BE2C (cell line): ENCODE measurements at places on chromosomes 11 and 22.

GRCh38 chr22:47308886-47309285 is 546.4 kb downstream of the TBC1D22A start:
- DNase-seq = no peak

- DNase-seq = no peak
Measured at GRCh38 chr22:43288807-43289420, 54.3 kb downstream of the SCUBE1 start.

DNA sequence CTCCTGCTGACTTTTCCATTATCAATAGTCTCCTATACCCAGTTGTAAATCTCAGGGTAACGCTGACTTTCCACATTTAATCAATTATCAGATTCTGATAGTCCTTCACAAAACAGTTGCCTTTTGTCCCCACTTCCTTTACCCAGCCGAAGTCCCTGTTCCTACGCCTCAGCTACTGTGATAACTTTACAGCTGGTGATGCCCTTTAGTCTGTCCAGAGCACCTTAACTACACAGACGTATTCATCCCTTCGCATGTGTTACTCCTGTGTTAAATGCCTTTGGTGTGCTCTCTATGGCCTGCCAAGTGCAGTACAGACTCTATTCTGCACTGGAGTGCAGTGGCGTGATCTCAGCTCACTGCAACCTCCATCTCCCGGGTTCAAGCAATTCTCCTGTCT is 20.2 kb downstream of the SSH3 start:
- DNase-seq = no peak

GRCh38 chr22:28674121-28674563 is 5.5 kb downstream of the TTC28 start:
- no peak for DNase-seq

- no peak for DNase-seq
Measured at GRCh38 chr11:124174001-124174583, 9.1 kb upstream of the OR10D3 start.

- DNase-seq = no peak
Measured at GRCh38 chr11:32344946-32345345, 90.4 kb downstream of the WT1 start.

DNA sequence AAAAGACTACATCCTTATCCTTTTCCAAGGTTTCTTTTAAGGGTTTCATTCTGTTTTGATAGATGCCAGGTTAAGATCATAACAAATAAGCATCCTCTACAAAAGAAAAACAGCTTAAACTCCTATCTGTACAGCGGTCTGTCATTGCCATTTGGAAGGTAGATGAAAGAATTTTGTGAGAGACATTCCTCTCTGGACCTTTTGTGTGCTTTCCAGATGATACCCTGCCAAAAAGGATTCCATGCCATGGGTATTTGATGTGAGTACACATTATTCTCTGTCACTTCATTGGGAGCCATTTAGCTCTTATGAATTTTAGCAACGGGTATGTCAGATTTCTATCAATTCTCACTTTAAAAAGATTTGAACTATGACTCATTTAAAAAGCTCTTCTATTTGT is 153.7 kb downstream of the GRIA4 start:
- no peak for DNase-seq

DNA sequence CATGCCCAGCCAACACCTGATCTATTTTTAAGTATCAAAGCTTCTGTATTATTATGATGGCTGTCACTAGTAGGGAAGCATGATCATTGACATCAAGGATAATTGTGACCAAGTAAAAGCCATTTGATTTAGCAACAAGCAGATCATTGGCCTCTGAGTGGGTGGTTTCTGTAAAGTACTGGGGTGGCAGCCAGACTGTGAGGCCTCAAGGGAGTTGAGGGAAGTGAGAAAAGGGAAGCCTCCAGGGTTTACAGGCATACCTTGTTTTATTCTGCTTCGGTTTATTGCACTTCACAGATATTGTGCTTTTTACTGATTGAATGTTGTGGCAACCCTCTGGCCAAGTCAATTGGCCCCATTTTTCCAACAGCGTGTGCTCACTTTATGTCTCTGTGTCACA is 60.1 kb downstream of the PRR5L start:
- no peak for DNase-seq

- DNase-seq = no peak
Measured at GRCh38 chr22:20273758-20274181, 5.7 kb upstream of the RTN4R start.

DNA sequence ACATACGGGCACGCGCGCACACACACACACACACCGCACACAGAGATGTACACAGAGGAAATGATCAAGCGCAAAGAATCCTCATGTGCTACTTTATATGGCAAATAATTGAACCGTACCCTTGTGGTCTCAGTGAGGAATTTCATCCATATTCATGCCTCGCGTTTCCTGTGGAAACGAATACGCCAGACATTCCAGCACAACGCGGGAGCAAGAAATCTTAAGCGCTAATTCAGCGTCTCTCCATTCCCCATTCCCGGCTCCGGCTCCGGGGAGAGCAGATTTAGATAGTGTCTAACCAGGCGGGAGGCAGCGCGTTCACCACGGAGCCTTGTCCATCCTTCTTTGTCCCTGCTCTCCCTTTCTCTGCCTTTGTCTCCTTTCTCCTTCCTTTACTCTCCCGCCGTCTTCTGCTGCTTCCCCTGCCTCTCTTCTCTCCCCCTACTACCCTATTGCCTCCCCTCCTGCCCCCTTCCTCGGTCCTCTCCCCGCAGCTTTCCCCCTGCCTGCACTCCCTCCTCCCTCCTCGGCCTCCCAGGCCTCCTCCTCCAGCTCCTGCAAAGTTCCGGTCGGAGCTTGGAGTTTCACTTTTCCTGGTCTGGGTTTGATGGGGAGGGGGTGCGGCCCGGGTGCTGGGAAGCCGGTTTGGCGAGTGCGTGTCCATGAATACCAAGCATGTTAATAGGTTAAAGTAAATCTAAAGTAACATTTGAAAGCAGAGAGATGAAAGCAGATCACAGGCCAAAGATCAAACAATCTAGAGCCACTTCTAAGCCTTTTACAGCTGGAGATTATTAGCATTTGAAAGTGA is 579.3 kb downstream of the BUD13 start:
- DNase-seq = peak; percentile 44

DNA sequence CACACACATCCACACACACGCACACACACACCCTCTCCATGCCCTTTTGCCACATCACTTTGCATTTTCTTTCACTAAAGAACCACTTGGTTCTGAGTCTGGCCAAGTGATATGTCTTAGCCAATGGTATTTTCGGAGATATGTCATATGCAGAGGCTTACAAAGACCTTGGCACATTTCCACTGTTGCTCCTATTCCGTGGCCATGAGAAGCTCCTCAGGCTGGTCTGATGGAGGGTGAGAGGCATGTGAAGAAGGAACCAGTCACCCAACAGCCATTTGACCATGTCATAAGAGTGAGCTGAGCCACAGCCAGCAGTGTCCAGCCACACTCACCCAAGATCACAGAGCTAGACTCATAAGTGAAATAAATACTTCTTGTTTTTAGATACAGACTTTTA is 212.6 kb upstream of the NAV2 start:
- DNase-seq = no peak

- no peak for DNase-seq
Measured at GRCh38 chr11:77136074-77136473, 8.0 kb downstream of the MYO7A start.

GRCh38 chr11:205221-206001 is 1.8 kb downstream of the BET1L start:
- DNase-seq = no peak

DNA sequence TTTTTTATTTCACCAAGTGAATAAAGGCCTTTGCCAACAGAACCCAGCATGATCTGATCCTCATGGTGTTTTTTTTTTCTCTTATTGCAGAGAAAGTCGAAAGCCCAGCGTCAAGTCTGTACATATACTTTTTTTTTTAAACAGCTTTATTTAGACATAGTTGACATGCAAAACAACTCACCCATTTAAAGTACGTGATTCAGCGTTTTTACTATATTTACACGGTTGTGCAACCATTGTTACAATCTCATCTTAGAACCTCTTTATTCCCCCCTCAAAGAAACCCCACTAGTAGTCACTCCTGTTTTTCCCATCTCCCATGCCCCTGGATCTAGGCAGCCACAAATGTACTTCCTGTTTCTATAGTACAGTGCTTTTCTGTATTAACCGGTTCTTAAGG is 20.6 kb upstream of the AP1B1 start:
- no peak for DNase-seq
